Left lung (tissue), 14 donors: ENCODE measurements at places on chromosomes 2 and 18. TPM values are rescaled to one million over a fixed set of nuclear protein-coding genes. Genes with fewer than 3 reads are reported as not detected.

Gene TSGA10
- 8.4 TPM for total RNA-seq

DNA sequence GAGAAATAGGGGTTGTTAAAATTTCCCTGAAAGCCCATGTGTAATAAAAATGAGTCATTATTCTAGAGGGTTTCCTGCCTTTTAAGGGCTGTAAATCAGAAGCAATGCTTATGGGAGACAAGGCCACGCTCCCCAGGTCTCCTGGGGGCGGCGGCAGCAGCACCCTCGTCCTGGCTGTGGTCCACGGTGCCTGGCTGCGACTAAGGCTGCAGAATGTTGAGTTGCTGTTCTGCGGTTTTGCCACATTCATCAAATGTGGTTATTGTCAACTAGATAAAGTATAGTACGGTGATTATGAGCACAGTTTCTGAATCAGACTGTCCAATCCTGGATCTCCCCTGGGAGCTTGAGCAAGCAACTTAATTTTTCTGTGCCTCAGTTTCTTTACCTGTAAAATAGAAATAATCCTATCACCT, 11.9 kb upstream of the AGFG1 start:
- no peak for DNase-seq

DNA sequence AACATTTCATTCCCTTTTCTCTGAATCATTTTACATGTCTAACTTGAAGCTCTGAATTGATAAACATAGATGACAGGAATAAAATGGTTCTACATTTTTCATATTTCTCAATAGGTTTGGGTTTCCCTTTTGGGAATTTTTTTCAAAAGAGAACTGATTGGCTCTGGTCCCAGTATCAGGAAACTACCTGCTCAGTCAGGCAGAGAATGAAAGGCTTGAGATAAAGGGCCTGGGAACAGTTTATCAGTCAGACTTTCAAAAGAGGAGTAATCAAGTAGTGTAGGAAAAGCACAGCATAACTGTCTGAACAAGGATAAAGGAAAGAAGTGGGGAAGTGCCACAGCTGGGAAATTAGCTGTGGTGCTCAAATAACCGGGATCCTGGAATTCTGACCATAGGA, 28.3 kb upstream of the CCL20 start:
- no peak for DNase-seq

GRCh38 chr18:23300231-23300805, 152.8 kb upstream of the RIOK3 start:
- DNase-seq, result no peak

- no peak for DNase-seq
Observed at GRCh38 chr18:9506046-9506792, 30.9 kb downstream of the RALBP1 start.

DNA sequence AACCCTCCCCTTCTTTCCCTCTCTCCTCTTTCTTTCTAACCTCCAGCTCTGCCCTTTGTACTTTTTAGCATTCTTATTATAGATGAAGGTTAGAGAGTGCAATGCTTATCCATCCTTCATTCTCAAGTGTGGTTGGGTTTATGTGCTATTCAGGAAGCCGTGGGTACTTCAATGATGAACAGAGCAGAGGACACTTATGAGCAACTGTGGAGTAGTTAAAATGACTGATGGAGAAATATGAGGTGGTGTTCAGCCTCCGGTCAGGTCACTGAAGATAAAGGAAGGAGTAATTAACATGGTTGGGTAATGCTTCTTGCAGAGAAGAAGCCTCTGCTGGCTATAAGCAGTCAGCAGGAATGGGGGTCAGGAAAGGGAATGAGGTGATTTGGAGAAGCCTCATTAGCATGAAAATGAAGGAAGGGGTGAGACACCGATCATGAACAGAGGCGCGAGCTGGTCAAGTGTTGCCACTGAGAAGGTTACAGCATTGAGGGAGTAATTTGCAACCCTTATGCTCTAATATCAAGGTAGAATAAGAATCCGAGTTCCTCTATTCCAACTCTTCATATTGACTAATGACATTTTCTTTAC, 174.7 kb downstream of the LPIN1 start:
- no peak for DNase-seq

DNA sequence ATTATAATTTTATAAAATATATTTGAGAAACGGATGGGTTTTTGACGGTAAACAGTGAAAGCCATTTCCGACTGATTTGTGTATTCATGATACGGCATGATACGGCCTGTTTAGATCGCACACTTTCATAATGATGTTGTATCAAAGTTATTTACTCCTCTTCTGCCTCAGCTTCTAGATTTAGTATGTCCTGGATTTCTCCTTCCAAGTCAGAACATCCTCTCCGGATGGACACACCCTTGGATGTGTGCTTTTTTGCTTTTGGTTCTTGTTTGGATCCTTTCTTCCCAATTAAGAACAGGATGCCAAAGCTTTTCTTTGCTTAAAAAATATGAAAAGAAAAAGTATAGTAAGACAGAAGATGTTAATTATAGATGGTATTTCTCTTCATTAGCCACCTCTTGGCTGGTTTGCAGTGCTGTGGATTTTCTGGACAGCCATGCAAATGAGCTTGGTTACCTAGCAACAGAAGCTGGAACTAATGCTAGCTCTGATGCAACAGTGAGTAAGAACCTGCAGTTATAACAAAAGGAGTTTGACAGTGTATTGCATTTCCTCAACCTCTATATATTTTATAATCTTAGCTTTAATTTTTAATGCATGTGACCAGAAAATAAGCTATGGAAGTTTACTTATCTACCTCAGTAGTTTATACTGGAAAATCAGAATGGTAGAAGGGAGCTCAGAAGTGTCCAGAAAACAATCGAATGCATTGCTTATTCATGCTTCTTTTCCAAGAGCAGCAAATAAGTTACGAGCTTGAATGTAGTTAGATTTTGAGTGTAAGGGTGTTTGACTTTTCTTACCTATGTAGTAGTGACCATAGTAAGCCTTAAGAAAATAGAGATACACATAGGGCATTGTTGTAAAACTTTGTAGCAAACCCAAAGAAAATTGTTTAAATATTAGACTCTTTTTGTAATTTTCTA, 27.9 kb downstream of the RMND5A start:
- DNase-seq, result no peak

GRCh38 chr18:13435586-13436333, 217.2 kb downstream of the LDLRAD4 start:
- DNase-seq, result no peak

GRCh38 chr2:152716805-152717227, 445 bp downstream of the PRPF40A start:
- DNase-seq, result no peak

- DNase-seq, result no peak
Observed at GRCh38 chr2:119022678-119023077, 80.7 kb downstream of the MARCO start.

Gene ATP9B
- total RNA-seq, result 29.2 TPM
